Caco-2 (cell line): ENCODE measurements at places on chromosomes 1 and 21. TPM values are rescaled to one million over a fixed set of nuclear protein-coding genes. Genes with fewer than 3 reads are reported as not detected.

Gene SYPL2
- 0.32 and 0.45 TPM in 2 replicates for total RNA-seq

Gene PCBP3
- total RNA-seq: 0.75 TPM in 1 of 2 replicates, not detected in the other

Gene FAM72B
- 0.27 and 0.67 TPM in 2 replicates for total RNA-seq

Gene SLC30A7
- total RNA-seq: 16.1 and 16.4 TPM in 2 replicates

Gene FGR
- total RNA-seq: not detected in 2 replicates

DNA sequence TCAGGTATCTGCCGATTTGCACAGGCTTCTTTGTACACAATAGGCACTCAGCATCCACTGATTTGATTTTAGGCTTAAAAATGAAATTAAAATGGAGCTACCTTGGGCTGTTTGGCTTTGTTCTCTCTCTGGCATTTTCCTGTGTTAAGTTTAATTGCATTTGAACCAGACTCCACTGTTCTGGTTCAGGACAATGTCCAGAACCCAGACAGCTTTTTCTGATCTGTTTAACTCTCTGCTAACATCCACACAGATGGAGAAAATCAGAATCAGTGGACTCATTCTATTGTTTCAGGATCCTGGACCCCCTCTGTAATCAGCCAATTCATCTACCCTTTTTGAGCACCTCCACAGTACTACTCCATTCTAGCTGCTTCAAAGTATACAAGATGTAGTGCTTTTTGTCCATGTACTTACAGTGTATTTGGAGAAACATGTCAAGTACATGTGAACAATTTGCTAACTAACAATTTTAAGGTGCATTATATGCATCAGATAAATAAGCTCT lies 248.1 kb downstream of the PTBP2 start:
- no peak for DNase-seq

DNA sequence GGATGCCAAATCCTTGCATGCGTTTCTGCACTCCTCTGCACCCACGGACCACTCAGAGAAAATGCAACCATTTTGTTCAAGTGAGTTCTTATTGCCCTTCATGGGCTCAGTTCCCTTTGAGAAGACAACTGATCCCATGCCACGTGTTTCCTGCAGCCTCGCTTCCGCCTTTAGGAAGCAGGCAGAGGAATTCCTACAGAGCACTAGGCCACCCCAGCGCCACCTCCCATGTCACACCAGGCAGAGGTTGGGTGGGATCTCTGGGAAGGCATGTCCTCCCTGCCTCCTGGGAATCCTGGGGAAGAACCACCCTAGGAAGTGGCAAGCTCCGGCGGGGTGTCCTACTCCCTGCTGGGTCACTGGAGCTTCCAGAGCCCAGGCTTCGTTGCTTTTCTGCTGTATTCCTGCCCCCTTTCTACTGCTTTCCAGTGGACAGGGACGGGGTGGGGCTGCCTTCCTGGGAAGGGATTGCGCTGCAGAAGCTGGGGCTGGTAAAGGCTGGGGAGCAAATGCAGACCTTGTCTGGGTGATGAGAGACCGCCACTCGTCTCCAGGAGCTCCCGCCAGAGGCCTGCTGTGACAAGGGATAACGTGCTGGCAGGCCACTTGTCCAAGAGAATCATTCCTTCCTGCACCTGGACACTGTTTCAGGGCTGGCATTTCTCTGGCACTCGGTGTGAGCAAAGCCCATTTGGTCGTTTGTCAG lies 478.2 kb upstream of the VAMP3 start:
- DNase-seq: no peak

GRCh38 chr21:37593015-37593414 lies 226.4 kb downstream of the DYRK1A start:
- no peak for DNase-seq

- peak; percentile 11 for DNase-seq
Observed at GRCh38 chr1:119340861-119341261, 27.7 kb upstream of the HAO2 start.

DNA sequence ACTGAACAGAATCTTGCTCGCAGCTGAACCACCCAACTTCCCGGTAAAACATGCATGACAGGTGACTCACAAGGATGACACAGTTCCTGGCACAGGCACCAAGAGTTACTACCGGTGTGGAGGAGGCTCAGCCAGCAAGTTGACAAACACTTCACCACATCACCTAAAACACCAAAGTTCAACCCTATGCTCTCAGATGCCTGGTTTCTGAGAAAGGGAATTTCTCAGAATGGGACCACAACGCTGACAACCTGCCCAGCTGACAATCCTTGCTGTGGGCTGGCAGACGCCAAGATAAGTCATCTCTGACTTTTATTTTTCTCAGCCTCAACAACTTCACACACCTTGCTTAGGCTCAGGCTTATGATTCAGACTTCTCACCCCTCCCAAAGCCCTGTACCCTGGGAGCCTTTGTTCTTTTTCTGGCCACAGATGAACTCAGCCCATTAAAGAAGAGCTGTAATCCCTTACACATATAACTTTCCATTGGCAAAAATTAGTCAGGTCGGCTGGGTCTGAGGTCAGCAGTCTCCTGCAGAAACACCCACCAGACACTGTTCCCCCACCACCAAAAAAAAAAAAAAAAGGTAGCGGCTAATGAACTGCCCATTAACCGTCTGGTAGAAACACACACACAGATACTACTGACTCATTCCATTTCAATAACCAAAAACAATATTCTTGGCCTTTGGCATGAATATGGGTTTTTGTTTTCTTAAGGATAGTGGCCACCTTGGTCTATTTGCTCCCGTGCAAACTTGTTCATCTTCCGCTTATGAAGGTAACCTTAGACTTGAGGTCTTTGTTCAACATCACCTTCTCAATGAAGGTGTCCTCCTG lies 10.8 kb upstream of the TIAM1 start:
- DNase-seq: no peak

- no peak for DNase-seq
Observed at GRCh38 chr1:18714404-18715175, 83.9 kb downstream of the PAX7 start.

GRCh38 chr1:192976576-192976975 lies 82.6 kb downstream of the UCHL5 start:
- no peak for DNase-seq

DNA sequence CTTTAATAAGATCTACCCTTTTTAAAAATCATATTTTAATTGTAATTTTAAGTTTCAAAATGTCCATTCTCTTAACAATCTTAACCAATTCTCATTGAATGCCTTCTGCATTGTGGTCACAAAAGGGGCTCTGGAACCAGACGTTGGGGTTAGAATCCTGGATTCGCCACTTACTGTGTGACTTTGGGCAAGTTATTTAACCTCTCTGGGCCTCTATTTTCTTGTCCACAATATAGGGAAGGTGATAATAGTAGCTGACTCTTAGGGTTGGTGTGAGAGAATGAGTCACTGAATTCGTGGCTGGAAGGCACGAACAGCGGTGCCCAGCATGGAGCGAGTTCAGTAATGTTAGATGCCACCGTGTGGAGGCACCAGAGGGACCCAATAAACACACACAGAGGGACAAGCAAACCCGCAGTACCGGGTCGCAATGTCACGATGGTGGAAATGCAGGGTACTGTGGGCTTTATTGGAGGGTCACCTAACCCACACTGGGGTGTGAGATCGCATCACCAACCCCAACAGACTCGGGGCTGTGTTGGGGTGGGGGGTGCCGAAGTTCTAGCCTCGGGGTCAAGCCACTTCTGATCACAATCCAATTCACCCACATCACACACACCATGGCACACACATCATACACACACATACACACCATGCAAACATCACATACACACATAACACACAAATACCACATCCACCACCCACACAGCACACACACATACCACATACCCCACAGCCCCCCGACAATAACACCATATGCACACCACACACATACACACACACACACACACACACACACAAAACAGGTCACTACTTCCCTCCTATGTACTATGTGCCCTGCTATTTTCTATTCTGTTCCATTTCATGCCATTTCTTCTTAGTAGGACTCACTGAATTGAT lies 27.0 kb upstream of the IFNAR2 start:
- DNase-seq: no peak
